ENCODE measurements at places on chromosomes 4 and X.

DNA sequence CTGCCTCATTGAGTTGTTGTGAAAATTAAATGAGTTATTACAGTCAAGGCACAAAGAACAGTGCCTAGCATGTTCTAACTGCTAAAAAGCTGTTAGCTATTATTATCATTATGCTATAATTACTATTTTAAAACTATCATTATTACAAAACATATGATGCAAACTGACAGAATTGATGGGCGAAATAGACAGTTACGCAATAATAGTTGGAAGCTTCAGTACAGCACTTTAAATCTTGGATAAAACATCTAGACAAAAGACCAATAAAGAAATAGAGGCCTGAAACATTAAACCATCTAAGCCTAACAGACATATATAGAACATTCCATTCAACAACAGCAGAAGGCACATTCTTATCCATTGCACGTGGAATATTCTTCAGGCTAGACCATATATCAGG lies 73.0 kb downstream of the TAB3 start:
- DNase-seq = no peak

DNA sequence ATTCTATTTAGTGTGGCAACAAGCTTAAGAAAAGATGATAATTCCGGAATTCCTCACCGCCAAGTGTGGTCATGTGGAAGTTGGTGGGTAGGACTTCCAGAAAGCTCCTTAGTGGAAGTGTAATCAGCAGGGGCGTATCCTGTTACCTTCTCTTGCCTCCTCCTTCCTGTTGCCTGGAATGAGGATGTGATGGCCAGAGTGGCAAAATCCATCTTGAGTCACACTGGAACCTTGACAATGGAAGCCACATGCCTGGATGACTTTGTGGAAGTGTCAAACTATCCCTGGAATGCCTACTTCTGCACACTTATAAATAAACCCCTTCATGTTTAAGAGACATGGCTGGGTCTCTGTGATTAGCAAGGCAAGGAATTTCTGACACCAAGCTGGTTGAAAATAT lies 191.0 kb downstream of the PRDM5 start:
- DNase-seq = no peak

DNA sequence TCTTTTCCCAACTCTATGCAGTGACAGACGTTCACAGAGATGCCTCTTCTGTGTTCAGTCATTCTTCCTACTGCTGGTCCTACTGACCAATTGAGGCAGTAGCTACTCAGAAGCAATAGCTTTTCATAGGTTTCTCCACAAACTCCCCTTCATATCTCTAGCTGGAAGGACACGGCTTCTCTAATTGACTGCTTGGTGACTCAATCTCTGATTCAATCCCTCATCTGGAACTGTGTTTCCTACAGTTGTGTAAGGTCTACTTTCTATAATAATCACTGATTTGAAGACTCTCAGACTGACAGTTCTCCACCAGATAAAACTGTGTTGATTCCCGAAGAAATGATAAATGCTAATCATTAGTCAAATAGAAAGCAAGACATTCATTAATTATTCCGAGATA lies 111.5 kb downstream of the DTHD1 start:
- DNase-seq = peak; percentile 28

DNA sequence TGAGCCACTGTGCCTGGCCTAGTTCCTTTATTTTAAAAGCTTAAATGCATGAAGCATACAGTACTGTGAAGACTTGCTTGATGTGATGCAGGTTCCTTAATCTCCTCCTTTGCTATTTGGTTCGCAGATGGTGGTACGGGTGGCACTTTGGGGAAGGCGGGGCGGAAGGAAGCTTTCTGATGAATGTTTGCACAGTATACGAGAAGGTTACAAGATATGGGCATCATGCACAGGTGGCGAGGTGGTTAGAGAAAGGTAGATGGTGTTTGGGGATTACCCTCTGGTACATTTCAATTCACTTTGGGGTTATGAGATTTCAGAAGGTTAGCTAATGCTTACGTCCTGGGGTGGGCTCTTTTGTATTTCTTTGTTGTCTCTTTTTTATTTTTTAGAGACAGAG lies 17.2 kb downstream of the RHOH start:
- no peak for DNase-seq

DNA sequence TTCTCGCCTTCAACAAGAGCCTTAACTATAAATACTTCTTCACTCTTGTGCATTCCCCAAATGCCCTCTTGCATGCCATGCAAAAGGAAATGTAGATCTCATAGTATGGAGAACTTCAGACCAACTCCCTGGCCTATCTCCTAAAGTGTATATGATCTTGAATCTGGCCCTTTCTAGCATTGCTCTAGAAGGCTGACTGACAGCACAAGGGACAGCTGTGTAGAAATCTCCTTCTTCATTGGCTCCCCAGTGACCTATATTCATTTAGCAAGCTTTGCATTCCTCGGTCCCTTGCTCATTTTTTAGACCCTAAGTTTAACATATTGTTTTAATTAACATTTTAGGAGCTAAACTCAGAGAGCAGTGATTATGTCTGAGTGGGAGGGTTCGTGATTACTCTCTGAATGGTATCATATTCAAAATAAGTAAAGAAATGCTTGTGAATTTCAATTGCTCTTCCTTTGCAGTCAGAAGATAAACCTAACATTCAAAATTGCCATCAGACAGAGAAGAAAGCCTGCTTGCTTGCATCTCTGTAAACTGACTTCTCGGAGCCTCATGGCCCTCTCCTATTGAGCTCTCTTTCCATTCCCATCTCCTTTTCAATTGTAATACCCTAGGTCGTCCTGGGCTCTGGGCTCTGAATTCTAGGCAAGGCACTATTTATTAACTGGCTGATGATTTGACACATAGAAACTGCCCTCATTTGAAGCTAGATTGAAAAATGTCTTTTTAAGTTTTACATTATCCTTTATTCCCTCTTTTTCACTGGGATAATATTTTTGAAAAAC lies 120.3 kb upstream of the PRKG2 start:
- no peak for DNase-seq

DNA sequence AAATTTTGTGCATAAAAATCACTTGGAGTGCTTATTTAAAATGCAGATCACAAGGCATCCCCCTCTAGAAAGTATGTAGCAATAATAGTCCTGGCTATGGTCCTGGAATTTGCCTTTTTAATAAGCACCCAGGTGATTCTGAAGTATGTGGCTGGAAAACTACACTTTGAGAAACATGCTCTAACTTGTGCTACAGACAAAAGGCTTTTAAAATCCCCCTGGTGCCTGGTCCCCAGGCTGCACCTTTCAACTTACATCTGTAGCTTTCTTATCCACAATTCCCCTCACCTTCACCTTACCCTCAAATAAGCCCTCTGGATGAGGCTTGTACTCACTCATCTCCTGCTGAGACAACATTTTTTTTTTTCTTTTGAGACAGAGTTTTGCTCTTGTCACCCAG lies 21.1 kb downstream of the ART3 start:
- DNase-seq = no peak

DNA sequence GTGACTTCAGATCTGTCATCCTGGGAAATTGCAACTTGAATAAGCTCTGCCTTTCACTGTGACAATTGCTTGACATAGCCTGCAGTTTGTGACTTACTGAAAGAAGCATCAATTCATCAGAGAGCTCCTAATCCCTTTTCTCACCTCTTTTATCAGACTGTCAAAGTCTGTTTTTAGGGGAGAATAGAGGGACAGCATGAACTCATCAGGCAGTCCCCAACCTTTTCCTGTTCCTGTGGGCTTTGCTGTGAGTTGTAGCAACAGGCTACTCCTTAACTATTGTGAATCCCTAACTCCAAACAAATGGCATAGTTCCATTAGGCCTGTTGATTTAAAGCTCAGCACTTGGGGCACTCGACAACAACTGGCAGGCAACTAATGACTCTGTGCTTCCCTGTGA lies 64.9 kb downstream of the DOCK11 start:
- no peak for DNase-seq

DNA sequence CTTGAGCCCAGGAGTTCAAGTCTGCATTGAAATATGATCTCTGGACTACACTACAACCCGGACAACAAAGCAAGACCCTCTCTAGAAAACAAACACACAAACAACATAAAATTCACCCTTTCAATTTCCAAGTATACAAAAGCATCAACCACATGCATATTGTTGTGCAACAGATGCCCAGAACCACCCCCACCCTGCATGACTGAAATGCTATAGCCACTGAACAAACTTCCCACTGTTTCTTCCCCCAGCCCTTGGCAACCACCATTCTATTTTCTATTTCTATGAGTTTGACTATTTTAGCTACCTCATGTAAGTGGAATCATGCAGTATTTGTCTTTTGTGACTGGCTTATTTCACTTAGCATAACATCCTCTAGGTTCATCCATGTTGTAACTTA lies 14.2 kb upstream of the C4orf51 start:
- DNase-seq = no peak

- no peak for DNase-seq
Observed at GRCh38 chr4:108556588-108557200, 63.7 kb upstream of the RPL34 start.

GRCh38 chr4:122012735-122013134 lies 60.9 kb upstream of the TRPC3 start:
- DNase-seq = no peak

GRCh38 chrX:104435249-104435648 lies 130.8 kb upstream of the IL1RAPL2 start:
- DNase-seq = no peak

- no peak for DNase-seq
Observed at GRCh38 chrX:42751573-42751972, 26.4 kb downstream of the PPP1R2C start.

DNA sequence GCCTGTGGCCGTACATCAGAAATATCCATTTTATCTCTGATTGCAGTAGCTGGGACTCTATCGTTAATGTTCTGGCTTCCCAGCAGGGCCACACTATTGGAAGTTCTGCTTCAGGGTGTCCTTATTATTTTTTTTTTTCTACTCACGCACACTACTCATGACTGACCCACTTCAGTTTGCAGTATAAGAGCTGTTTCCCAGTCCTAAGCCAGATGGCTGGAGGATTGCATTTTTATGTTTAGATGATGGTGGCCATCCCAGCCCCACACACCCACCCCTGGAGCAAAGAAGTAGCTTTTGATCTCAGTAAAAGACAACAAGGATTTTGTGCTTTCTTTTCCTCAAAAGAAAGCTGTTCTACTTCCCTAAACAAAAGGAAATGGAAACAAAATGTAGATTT lies 557.0 kb upstream of the GALNTL6 start:
- no peak for DNase-seq

DNA sequence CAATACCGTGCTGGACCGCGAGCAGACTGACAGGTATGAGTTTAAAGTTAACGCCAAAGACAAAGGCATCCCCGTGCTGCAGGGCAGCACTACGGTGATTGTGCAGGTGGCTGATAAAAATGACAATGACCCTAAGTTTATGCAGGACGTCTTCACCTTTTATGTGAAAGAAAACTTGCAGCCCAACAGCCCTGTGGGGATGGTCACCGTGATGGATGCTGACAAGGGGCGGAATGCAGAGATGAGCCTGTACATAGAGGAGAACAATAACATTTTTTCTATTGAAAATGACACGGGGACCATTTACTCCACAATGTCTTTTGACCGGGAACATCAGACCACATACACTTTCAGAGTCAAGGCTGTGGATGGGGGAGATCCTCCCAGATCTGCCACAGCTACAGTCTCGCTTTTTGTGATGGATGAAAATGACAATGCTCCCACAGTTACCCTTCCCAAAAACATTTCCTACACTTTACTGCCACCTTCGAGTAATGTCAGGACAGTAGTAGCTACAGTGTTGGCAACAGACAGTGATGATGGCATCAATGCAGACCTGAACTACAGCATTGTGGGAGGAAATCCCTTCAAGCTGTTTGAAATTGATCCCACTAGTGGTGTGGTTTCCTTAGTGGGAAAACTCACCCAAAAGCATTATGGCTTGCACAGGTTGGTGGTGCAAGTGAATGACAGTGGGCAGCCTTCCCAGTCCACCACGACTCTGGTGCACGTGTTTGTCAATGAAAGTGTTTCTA lies 3.2 kb downstream of the PCDH7 start:
- DNase-seq = no peak

Data from activated CD4-positive, alpha-beta T cell treated with anti-CD3 and anti-CD28 coated beads, Interleukin-10, Interleukin-2, amounts not matched to agents 100 ng/mL and 50 ng/mL, durations not matched to agents 16 hours and 8 hours (primary cell).